ENCODE measurements at places on chromosomes 3 and 15.
A peak's percentile ranks its signal among the peaks of the same experiment; 100 is the strongest.

- no peak for DNase-seq
Measured at GRCh38 chr3:94156626-94157025, 93.8 kb downstream of the NSUN3 start.

DNA sequence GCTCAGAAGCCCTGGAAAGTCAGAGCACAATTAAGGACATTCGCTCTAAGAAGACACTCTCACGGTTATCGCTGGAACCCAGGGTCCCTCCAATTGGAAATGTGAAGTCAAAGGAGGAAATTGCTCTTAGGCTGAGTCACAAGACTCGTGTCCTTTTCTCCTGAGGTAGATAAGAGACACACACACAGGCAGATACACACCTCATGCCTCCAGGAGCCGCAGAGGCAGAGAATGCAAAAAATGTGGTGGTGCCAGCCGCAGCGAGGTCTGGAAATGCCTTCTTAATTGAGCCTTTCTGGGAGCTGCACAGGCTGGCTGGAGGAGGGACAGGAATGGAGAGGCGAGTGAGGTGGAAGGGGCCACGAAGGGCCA, 189.3 kb downstream of the OPA1 start:
- no peak for DNase-seq

- DNase-seq = no peak
Measured at GRCh38 chr15:84035399-84035766, 200.2 kb upstream of the GOLGA6L4 start.

GRCh38 chr15:28930476-28931291, 44.9 kb downstream of the APBA2 start:
- no peak for DNase-seq

GRCh38 chr15:39165020-39165706, 415.7 kb upstream of the THBS1 start:
- DNase-seq = no peak

DNA sequence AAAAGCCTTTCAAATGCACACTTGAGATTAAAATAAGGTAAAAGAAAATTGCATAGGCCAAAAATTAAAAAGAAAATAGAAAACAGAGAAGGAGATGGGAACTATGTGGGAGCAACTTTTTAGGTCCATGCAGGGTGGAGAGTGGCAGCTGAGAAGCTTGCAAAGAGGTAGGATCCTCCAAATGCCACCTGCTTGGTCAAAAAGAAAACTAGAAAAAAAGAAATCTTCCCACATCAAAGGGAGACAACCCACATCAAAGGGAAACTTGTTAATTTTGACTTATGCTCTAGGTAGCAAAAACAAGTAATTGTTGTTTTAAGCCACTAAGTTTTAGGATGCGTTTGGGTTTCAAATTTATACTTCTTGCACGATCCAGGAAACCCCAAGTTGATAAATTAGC, 342.9 kb downstream of the IL20RB start:
- no peak for DNase-seq

DNA sequence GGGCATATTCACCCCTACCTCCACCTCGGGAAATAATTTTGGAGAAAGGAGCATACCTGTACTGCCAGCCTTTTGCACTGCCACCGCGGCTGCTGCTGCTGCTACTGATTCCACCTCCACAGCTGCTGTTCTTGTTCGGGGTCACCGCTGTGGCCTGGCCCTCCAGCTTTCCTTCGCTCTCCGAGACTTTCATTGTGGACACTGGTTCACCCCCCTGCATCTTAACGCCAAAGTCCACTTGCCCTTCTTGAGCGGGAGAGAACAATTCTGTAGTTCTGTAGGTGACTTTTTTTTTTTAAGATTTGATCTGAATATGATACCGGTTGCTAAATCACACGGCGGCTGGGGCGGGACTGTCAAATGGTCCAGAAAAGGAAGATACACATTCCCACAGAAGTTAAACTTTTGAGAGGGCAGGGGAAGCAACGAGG, 701 bp downstream of the OSBPL11 start:
- DNase-seq = no peak

- no peak for DNase-seq
Measured at GRCh38 chr3:59605318-59605717, 555.5 kb upstream of the CFAP20DC start.

GRCh38 chr15:91624353-91624968, 229.0 kb upstream of the SLCO3A1 start:
- no peak for DNase-seq

DNA sequence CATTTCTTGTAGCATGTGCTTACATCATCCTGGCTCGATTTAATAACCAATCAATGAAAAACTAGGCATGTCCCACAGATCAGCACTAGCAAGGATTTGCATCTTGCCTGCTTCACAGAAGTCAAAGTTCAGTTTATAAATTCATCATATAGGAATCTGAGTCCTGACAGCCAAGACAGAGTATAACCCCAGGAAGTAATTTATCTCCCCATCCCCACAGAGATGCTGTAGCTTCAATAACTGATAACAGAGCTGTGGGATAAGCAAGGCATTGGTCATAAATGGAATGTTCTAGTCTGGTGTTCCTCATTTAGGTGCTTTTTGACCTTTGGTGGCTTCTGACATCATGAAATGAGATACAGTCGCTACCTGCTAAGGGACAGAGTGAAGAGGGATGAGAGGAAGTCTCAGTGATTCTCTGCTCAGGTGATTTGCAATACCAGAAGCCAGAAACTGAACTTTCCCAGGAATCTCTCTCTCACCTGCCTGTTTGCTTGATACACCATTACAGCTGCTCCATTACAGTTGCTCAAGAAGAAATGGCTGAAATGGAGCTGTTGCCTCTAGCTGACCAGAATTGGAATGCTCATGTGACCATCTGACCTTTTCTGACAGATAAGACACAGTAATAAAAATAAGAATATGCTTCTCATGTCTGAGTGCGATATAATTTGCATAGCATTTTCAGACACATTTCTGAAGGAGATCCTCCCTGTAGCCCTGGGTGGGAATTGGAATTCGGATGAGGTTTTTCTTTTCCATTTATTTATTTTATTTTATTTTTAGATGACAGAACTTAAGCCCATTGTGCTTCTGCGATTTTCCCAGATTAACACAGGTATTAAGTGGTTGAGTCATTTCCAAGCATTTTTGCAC, 217.1 kb upstream of the KCNMB2 start:
- DNase-seq = no peak

DNA sequence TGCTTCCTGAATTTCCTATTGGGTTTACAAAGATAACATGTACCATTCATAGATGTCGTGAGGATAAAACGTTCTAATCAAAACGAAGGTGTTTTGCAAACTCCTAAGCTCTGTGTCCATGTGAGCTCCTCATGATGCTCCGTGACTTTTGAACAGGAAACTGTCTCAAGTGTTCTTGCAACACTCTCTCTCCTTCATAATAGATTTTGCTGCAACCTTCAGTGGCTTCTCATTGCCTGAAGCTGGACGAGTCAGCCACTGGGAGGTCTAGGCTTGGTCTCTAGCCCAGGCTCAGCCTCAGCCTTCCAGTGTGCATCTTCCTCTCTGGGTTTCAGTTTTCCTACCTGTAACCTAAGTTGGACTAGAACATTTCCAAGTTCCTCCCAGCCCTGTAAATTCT, 18.7 kb upstream of the BCL2A1 start:
- no peak for DNase-seq

DNA sequence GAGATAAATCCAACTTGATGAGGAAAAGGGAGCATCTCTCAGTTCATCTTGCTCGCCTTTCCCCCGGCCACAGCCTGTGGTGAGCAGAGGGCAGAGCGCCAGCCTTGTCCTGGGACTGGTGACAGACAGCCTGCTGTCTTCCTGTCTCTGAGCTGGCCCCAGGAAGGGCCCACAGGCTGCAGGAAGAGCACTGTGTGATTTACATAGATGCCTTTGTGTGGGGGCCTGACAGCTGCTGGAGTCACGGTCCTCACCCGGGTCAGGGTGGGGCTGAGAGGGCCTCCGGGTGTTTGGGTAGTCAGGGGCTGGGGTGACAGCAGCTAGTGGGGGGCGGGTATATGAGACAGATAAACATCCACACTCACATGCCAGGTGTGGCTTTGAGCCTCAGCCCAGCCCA, 29.3 kb downstream of the PLA2G4D start:
- DNase-seq = no peak

GRCh38 chr3:196486263-196486662, 17.3 kb downstream of the RNF168 start:
- peak; percentile 34 for DNase-seq

DNA sequence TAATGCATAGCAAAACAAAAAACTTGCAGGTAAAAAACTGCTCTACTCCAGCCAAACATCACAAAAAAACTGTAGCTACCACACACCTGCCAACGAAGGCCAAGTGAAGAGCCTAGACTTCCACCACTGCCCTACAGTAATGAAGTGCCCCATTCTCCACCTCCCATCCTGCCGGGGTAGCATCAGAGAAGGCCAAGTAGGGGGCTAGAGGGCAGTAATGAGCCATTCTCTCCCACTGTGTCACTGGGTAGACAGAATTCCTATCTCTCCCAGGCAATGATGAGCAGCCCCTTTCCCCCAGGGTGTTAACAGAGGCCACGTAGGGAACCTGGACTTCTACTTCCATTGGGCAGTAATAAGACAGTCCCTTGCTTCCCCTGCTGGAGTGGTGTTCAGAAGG, 9.5 kb downstream of the SEC22C start:
- no peak for DNase-seq

DNA sequence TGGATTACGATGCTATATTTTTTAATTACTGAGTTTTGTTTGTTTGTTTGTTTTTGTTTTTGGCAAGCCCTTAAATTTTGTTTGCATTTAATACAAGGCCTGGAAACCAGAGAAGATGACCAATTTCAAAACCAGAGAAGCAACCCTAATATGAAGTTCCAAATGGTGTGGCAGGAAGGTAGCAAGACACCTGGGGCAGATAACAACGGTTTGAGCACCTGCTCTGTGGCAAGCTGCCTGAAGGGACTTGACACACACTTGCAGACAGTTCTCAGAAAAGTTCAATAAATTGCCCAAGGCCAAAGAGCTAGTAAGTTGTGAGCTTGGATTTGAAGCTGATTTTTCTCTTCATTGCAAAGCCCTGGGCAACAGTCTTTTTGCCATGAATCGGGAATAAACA, 151.2 kb upstream of the UBE2E1 start:
- no peak for DNase-seq

GRCh38 chr3:112925969-112926368, 48.9 kb downstream of the CD200R1 start:
- DNase-seq = no peak

DNA sequence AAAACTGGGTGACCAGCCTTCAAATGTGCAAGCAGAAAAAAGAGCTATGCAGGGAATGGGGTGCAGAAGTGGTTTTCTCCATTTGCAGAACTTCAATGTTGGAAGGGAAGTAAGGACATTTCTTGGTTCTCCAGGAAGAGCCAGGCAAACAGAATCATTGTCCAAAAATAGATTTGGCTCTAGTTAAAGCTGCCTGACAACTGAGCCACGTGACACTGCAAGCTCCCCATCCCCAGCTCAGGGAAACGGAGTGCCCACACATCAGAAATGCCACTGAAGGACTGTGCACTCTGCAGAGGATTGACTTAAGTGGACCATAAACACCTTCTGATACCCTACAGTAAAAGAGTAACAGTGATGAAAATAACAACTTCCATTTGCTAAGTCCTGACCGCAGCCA, 195.6 kb upstream of the NSMCE3 start:
- DNase-seq = no peak

- DNase-seq = no peak
Measured at GRCh38 chr3:131091768-131092167, 65.1 kb downstream of the NEK11 start.

DNA sequence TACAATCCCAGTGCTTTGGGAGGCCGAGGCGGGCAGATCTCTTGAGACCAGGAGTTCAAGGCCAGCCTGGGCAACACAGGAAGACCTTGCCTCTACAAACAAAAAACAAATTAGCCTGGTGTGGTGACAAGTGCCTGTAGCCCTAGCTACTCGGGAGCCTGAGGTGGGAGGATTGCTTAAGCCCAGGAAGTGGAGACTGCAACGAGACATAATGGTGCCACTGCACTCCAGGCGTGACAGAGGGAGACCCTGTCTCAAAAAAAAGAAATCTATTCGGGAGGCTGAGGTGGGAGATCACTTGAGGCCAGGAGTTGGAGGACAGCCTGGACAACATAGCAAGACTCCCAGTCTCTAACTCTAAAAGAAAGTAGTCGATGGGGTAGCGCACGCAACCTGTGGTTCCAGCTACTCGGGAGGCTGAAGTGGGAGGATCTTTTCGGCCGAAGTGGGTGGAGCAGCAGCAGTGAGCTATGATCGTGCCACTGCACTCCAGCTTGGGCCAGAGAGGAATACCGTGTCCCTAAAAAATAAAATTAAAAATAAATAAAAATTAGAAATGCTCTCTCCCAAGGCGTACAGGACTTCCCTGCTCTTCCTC, 775 bp downstream of the C3orf33 start:
- DNase-seq = no peak

DNA sequence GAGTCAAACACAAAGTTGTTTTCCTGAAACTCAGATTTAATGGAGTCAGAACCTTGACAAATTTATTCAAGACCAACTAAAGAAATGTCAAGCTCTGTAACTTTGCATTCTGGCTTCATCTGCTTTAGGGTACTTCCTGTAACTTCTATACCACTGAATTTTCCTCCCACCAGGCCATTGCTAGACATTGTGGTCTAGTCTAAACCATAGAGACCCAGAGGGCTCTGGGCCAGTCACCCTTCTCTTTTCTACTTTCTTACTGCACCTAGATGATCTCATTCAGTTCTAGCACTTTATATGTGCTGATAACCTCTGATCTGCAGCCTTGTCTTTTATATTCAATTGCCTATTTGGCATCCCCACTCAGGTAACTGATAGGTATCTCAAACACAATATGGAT, 2.8 kb upstream of the OR5K1 start:
- no peak for DNase-seq

GRCh38 chr15:87732976-87733375, 523.6 kb downstream of the NTRK3 start:
- no peak for DNase-seq

DNA sequence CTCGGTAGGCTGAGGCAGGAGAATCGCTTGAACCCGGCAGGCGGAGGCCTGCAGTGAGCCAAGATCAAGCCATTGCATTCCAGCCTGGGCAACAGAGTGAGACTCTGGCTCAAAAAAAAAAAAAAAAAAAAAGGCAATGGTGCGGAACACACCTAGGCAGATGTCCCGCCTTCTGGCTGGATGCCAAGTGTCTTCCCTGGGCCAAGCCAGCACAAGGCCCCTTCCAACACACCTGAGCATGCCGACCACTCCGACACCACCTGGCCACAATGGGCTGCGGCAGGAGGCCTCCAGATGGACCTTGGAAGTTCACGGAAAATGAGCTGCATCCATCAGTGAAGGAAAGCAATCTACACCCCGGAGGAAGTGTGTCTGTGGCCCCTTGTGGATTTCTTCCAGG, 19.0 kb downstream of the NUP210 start:
- DNase-seq = no peak

DNA sequence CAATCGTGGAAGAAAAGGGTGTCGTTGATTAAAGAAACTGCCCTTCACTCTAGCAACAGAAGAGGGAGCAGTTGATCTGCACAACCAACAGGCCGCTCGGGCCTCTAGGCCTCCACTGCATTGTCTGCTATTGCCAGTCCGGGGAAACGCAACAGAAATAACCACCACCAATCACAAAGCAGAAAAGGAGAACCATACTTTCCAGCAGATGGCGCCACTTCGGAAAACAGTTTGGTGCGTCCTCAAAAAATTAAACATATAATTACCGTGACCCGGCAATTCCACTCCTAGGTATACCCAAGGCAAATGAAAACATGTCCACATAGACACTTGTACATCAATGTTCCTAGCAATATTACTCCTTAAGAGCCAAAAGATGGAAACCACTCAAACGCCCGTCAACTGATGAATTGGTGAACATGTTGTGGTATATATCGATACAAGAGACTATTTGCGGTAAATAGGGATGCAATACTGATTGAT, 154.1 kb downstream of the TJP1 start:
- DNase-seq = no peak

Data from activated CD4-positive, alpha-beta T cell treated with anti-CD3 and anti-CD28 coated beads, Interleukin-2, amount 50 U/mL, for 1 hour (primary cell).